ENCODE measurements at places on chromosomes 16 and 17. TPM values are rescaled to one million over a fixed set of nuclear protein-coding genes. Genes with fewer than 3 reads are reported as not detected.

PIEZO1 gene
- 64.7 TPM for total RNA-seq

DNA sequence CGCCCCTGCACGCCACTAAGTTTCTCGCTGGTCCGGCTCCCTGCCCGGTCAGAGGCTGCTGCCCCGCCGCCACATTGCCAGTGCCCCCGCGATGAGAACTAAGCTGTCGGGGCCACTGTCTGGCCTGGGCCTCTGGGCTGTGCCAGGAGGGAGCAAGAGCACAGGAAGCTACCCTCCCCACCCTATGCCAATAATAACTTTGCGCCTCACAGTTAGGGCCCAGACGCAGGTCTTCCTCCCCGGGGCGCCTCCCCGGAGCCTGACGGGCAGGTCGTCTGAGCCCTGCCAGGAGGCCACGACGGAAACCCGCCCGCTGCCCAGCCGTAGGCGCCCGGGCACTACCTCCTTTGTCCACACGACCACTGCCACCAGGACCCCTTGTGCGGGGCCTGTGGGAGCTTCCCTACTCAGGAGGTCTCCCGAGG, 1.5 kb downstream of the ZFPM1 start:
- ATAC-seq: no peak

DNA sequence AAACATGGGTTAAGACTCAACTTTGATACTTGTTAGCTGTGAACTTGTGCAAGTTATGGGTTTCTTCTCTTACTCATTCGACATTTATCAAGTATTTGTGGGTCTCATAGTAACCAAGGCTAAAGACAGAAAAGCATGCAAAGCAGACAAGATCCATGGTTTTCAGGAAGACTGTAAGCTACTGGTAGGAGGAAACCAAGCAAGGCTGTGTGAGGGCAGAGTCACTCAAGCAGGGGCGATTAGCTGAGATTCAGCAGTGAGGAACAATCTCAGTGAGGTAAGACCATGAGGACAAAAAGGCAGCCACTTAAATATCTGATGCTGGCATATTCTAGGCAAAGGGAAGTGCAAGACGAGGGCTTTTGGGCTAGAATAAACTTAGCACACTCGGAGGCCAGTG, 29.5 kb downstream of the MBTD1 start:
- ATAC-seq: no peak

- ATAC-seq: peak; percentile 80
Observed at GRCh38 chr16:88770461-88771293, 14.3 kb downstream of the PIEZO1 start.
